ENCODE measurements at places on chromosomes 6 and 20. TPM values are rescaled to one million over a fixed set of nuclear protein-coding genes. Genes with fewer than 3 reads are reported as not detected.

DNA sequence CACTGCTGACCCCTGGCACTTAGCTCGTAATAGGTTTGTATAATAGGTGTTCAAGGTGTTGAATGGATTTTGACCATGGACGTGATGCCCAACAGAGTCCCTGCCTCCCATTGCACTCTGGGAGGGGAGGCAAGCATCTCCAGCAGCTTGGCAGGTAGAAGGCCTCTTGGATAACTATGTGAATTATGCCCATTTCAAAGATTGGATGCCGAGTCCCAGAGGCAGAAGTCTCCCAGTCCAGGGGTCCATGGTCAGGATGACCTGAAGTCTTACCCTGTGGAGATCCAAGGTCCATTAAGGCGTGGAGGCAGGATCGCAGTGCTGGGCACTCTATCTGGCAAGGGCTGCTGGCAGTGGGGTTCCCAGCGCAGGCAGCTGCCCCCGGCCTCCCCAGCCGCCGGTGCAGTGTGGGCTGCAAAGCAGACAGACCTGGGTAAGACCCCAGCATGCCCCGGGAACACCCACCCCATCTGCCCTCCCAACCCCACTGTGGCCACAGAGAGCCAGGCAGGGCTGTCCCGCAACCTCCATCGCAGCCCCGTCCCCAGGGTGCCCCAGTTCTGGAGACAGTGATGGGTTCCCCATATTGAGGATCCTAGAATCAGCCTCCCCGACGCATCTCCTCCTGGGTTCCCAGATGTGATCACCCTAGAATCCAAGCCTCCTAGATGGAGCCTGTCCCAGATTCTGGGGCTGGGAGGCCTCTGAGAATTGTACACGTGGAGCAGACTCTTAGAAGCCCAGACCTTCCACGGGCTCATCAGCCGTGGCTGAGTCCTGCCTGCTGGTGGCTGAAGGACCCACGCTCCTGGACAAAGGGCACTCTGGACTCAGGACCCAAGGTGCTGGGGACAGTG lies 44.6 kb downstream of the APCDD1L start:
- H3K27me3 ChIP-seq = no peaks in the 10 kb centered on the region
- H3K27ac ChIP-seq = no peak overlapping the region
- H3K4me3 ChIP-seq = no peak overlapping the region
- no peak for DNase-seq

GRCh38 chr6:41939848-41940758 lies 1.5 kb downstream of the CCND3 start:
- H3K4me3 ChIP-seq = peak overlapping the region; percentile 73
- peaks cover 7% of the 10 kb centered on the region for H3K36me3 ChIP-seq
- peak overlapping the region; percentile 66 for H3K27ac ChIP-seq
- H3K4me1 ChIP-seq = peaks cover 76% of the 10 kb centered on the region
- H3K27me3 ChIP-seq = no peaks in the 10 kb centered on the region

DNA sequence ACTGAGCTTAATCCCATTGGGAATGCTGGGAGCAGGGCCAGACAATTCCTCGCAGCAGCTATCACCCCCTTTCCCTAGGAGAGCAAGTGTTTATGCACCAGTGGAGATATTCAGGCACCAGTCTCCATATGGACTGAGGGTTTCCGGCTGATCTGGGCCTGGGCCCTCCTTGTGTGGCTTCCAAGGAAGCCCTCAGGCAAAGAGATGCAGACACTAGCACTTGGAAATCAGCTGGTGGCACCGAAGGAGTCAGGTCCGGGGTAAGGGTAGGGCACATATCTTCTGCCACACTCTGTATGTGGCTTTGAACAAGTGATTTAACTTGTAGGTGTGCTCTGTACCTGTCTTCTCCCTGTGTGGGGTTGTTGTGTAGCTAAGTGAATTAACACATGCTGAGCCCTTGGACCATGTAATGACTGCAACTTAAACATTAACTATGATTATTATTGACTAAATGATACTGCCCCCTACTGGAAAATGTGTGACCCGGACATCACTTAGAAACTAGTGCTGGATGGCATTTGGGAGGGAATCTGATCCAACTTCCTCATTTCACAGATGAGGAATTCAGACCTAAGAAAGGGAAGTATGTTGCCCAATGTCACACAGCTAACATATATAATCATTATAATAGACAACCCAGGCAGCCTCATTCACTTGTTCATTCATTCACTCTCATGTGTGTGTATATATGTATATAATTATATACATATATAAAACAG lies 19.3 kb upstream of the WFDC2 start:
- no peak overlapping the region for H3K27ac ChIP-seq
- H3K27me3 ChIP-seq = no peaks in the 10 kb centered on the region
- H3K36me3 ChIP-seq = no peaks in the 10 kb centered on the region
- DNase-seq = no peak
- H3K4me1 ChIP-seq = no peaks in the 10 kb centered on the region
- H3K4me3 ChIP-seq = no peak overlapping the region

DDX43 gene
- total RNA-seq = 0.47 TPM

LPA gene
- total RNA-seq = not detected

TBX18 gene
- total RNA-seq = not detected
